KBM-7 (cell line): ENCODE measurements at places on chromosomes 1 and 21.

- no peak for DNase-seq
These were observed 14.2 kb downstream of the FCGR2B start for GRCh38 chr1:161676958-161677689.

GRCh38 chr1:117572546-117572945 lies 33.3 kb upstream of the TENT5C start:
- DNase-seq = peak; percentile 77

DNA sequence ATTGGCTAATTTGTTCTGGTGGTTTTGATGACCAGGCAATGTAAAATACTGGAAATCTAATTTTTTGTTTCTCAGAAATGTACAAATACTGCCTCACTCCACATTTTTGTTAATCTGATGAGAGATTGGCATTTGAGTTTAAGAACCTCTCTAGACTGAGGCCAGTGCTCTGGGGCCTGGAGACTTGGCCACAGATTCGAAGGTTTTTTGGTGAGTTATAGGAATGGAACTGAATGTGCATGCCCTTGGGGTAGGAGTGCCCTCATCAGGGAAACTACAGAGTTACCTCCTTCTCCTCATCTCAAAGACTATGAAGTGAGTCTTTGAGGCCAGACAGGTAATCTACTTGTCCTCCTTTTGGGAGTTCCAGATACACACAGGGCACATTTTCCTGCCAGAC lies 347.9 kb downstream of the LTN1 start:
- DNase-seq = no peak

DNA sequence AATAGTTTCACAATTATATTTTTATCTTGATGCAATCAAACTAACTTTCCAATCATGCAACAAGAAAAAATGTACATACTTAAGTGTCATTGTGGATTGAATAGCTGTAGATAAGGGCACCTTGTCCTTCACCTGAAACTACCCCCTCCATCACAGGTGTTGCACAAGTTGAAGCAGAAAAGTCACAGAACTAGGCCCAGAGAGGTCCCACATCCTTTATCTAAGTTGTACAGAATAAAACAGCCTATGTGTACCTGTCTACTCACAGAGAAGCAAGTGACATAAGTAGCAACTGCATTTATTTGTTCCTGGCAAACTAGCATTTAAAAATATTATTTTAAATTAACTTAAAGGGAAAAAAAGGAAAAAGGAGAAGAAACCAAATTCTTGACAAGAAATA lies 256.8 kb downstream of the FAF1 start:
- DNase-seq = no peak

- DNase-seq = peak; percentile 97
These were observed at the start of gene APH1A for GRCh38 chr1:150268705-150269403. APH1A (minus strand) TSS chr1:150269016; CDS start chr1:150268810, 206 bp downstream.

DNA sequence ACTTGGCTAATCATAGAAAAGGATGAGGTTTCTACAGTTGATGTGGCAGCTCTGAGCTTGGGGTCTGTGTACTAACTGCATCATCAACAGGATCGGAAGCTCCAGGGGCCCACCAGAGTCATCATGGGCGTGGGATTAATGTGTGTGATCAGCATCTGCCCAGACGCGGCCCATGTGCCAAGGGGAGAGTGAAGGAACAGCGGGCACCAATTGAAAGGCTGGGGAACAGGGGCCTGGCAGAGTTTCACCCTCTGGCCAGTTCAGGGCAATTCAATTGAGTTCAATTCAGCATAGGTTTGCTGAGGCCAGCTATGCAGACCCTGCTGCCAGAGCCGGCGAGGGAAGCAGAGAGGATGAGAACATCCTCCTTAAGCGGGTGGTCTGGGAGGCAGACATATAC lies 260.0 kb upstream of the AJAP1 start:
- DNase-seq = no peak

GRCh38 chr1:241396747-241397681 lies 40.0 kb upstream of the RGS7 start:
- no peak for DNase-seq

GRCh38 chr1:165960136-165960535 lies 132.7 kb downstream of the UCK2 start:
- DNase-seq = no peak
